ENCODE measurements at places on chromosomes 1 and 21.

GRCh38 chr1:1306661-1307260, 969 bp downstream of the ACAP3 start:
- no peak for DNase-seq

DNA sequence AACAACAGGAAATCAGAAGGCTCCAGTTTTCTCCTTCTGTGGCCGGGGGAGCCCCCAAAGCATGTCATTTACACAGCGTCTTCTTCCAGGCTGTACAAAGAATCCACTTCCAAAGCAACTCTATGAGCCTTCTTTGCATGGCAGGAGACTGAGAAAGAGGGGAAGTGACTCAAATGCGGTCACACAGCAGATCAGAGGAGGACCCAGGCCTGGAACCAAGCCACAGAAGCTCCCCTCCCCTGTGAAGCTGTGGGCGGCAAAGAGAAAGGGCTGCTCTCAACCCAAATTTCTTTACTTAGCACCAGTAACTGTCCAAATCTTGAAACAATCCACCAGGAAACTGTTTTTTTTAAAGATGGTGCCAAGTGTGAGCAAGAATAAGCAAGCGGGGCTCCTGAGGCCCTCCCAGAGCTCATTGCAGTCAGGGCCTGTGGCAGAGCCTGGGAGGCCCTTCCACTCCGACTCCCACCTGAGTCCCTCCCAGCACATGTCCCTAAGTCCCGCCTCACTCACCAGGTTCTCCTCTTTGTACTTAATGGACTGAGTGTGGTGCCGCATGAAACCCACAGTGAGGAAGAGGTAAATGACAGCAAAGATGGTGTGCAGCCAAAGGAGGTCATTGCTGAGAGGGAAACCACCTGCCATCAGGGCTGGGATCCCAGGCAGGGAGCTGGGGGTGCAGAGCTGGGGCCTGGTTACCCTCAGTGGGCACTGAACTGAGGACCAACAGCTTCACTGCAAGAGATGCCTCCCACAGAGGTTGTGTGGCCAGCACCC, 15.9 kb downstream of the TMEM63A start:
- DNase-seq = peak; percentile 43

GRCh38 chr1:54487571-54488050, 60.4 kb upstream of the ACOT11 start:
- DNase-seq = no peak

DNA sequence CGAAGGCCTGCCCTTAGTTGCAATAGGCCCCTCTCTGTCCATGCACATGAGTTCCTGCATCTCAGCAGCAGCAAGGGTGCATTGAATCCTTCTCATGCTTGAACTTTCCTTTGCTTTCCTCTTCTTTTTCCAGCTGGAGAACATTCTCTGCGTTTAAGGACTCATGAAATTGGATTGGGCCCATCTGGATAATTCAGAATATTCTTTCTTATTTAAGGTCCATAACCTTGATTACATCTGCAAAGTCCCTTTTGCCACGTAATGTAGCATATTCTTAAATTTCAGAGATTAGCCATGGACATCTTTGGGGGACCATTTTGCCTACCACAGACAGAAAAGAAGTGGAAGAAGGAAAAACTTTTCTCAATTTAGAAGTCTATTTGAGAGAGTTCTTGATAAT, 159.7 kb upstream of the C21orf91 start:
- DNase-seq = no peak

GRCh38 chr1:219463636-219464035, 149.3 kb downstream of the ZC3H11B start:
- no peak for DNase-seq

GRCh38 chr1:93728480-93729131, 47.0 kb upstream of the BCAR3 start:
- no peak for DNase-seq
